ENCODE measurements at places on chromosomes 2 and 18. TPM values are rescaled to one million over a fixed set of nuclear protein-coding genes. Genes with fewer than 3 reads are reported as not detected.
A peak's percentile ranks its signal among the peaks of the same experiment; 100 is the strongest.

Gene CSRNP3
- 3.2 TPM for total RNA-seq

DNA sequence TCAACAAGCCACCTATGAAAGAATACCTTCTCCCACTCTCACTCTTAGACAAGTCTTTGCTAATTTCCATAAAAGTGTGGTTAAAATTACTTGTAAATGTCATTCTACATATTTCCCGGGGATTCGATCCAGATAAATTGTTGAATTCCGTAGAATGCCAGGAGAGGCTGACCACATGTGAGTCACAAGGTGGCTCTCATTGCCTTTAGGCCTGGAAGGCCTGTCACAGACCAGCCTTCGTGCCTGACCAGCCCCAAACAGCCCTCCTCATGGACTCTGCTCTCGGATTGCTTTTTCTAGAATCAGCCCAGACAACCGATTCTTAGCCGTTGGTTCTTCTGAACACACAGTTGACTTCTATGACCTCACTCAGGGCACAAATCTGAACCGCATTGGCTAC lies 86.0 kb downstream of the RTN4 start:
- no peak for DNase-seq

GRCh38 chr2:172239944-172240590 lies 137.4 kb upstream of the DLX2 start:
- no peak for DNase-seq

DNA sequence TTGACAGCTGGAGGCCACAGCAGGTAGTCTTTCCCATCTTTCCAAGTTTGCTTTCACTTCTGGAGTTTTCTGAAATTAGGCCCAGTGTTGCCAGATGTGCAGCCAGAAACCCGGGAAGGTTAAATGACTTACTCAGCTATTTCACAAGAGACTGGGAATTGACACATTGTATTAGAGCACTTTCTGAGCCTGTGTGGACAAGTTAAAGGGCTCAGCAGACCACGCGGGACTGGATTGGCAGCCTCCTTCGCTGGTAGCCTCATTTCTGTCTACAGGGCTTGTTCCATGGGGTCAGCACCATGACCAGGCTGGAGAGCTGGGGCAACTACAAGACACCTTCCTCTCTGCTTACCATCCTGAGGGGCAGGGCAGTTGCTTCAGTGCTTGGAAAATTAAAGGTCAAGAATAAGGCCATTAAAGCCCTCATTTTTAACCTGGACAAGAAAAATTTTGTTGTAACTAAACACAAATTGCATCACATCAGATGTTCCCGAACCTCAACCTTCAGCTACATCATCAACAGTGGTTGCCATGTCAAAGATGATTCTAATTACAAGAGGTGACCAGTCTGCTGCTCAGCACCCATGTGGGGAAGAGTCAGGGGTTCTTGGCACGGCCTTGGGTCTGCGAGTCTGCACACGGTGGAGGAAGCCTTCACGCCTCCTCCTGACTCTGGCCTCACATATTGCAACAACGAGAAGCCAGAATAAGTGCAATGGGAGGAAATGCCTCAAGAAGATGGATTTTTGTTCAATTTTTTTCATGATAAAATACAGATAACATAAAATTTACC lies 279.5 kb upstream of the RAB6C start:
- no peak for DNase-seq

Gene FAM237A
- total RNA-seq = 3.4 TPM

Gene LIMS3
- total RNA-seq = 5.4 TPM

Gene ING5
- total RNA-seq = 11.8 TPM

Gene ZNF2
- 3.2 TPM for total RNA-seq

- DNase-seq = peak; percentile 37
Observed at GRCh38 chr2:218015586-218016521, 13.1 kb upstream of the TNS1 start.

Gene PJVK
- 1.5 TPM for total RNA-seq

GRCh38 chr18:36194600-36195315 lies 7.5 kb downstream of the MOCOS start:
- no peak for DNase-seq

Gene CNNM4
- total RNA-seq = 47.7 TPM

Gene TGFA
- 0.75 TPM for total RNA-seq

Gene RAMP1
- 490 TPM for total RNA-seq

Gene CPO
- not detected for total RNA-seq

Measured in heart left ventricle (tissue), 16 donors.